ENCODE measurements at places on chromosomes 12 and 14.

DNA sequence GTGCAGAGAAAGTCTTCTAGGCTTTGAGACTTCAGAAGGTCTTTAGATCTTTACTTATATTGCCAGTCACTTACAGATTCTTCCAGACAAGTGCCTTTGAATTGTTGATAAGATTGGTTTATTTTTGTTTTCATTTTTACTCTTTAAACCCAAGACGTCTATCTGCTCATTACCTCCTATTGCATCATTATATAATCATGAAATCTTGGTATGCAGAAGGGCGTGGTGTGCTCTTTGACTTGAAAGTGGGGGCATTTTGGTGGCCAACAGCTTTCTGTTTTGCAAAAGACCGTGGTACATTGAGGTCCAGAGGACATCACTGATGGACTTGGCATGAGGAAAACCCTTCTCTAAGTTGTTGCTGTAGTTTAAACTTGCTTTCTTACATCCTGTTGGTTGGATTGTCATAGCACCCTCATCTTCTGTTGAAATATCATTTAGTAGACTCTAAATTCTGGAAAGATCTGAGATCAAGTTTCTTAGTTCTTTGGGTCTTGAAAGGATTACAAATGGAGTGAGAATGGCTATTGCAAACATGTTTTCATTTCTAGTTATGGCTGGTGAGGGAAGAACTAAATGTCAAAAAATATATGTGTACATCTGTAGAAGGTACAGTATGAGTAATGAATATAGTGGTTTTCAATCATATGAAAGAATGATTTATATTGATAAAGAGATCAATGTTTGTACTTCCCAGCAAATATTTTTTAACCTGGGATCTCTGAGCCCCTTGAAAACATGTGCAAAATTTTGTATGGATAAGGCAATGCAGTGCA is 441.8 kb downstream of the NRXN3 start:
- no peak for DNase-seq

GRCh38 chr14:55328317-55328716 is 57.1 kb downstream of the FBXO34 start:
- no peak for DNase-seq

DNA sequence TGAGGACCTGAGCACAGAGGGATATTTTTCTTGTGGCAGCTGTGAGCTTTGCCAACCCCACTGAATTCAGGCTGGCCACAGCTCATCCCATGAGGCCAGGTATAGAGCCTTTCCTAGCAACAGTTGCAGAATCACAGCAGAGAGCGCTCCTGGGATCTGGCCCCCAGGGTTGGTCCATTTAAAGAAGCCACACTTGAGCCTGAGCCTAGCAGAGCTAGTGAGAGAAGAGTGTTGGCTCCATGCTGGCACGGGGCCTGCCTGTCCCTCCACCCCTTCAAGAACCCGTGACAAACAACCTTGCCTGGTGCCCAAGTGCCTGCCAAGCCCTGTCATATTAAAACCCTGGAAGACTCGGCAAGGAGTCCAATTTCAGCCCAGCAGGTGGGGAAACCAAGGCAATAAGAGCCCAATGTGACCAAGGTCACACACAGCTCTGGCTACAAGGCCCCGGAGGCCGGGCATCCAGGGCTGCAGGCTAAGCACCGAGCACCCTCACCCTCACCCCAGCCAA is 91.6 kb downstream of the LRRC74A start:
- no peak for DNase-seq

DNA sequence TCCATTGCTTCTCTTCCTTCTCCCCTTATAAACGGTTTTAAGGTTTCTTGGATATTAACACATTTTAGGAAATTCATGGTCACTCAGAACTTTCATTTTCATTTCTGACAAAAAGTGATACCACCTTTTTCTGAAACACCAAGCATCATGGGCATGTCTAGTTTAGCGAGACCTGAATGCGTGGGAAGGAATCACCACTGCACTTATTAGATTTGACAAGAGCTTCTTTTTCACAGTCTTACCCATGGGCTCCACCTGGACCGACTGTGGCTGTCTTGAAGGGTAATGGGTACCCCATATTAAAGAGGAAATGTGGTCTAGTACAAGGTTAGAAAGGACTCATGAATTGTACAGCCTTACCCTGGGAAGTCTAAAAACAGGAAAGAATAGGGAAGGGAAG is 95.4 kb downstream of the KCNK10 start:
- no peak for DNase-seq

GRCh38 chr14:59245809-59246295 is 57.4 kb downstream of the DAAM1 start:
- DNase-seq: no peak

DNA sequence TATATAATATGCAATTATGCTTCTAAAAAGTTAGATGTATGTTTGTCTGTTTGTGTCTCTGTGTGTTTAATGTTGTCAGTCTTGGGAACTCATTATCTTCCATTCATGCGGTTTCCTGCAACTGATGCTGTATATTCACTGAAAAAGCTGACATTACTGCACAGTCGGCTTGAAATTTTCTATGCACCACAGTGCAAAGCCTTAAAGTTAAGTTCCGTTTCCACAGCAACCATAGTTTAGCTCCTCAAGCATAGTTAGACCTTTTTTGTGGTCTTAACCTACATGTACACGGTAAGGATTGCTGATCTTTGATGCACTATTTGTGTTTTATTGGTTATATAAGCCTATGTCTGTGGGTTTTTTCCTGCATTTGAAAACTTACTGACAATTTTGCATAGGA is 309.4 kb downstream of the KCNC2 start:
- DNase-seq: no peak

DNA sequence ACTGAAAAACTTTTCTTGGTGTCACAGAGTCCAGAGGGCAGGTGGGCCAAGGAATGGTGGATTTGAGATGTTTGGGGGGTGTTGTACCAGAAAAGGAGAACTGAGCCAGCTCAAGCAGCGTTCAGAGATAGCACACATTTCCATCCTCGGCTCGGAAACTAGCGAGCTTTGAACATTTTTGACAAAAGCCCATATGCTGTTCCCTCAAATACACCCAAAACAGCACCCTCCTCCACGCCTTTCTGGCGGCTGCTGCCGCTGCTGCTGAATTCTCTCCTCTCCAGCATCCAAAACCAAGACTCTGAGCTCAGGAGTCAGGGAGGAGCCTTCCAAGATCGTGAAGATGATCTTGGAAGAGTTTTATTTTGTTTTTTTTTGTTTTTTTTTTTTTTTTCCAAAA is 961 bp downstream of the SRRM4 start:
- DNase-seq: no peak

GRCh38 chr14:92323011-92323915 is at the start of gene SLC24A4:
SLC24A4 (plus strand) TSS chr14:92323165; CDS start chr14:92323831, 666 bp downstream.
- DNase-seq: no peak

GRCh38 chr12:93468008-93468371 is 676 bp downstream of the MRPL42 start:
- peak; percentile 25 for DNase-seq

DNA sequence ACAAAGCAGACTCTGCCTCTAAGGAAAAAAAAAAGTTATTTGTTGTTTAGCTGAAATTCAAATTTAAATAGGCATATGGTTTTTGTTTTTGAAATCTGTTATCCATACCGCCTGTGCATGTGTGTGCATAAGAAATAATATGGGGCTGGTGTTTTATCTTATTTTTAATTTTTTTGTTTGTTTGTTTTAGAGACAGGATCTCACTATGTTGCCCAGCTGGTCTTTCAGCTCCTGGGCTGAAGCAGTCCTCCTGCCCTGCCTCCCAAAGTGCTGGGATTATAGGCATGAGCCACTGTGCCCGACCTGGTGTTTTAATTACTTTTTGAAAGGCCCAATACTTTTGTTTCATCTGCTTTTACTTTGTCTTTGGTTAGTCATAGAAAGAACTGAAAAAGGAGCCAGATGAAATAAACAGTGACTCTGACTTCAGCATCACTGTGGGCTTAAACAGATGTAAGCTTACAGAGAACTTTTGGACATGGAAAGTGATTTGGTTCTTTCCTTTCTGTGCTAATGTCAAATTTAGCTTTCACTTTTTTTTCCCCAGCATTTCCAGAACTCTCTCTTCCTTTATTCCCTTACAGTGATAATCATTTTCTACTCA is 37.2 kb downstream of the SUPT16H start:
- DNase-seq: no peak

DNA sequence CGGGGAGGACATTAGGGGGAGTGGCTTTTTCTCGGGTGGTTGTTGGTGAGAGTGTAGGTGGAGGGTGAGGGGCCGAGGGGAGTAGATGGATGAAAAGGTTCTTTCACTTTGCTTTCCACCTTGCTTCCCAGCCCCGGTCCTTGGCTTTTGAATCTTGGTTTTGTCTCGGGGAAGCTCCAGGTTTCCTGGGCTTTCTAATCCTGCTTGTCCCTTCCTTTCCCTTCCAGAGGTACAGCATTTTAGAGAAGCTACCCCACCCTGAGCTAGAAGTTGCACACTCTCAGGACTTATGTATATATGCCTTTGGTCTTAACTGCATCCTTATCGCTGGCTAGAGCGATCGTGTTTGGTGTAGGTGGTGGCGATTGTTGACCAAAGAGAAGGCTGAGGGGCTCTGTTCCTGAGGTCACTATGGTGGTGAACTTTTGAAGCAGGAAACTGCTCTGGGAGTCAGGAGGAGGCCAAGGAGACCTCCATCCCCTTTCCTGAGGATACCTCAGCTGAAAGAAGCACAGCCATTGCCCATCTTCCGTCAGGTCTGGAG is 862 bp downstream of the PIP4K2C start:
- DNase-seq: no peak

DNA sequence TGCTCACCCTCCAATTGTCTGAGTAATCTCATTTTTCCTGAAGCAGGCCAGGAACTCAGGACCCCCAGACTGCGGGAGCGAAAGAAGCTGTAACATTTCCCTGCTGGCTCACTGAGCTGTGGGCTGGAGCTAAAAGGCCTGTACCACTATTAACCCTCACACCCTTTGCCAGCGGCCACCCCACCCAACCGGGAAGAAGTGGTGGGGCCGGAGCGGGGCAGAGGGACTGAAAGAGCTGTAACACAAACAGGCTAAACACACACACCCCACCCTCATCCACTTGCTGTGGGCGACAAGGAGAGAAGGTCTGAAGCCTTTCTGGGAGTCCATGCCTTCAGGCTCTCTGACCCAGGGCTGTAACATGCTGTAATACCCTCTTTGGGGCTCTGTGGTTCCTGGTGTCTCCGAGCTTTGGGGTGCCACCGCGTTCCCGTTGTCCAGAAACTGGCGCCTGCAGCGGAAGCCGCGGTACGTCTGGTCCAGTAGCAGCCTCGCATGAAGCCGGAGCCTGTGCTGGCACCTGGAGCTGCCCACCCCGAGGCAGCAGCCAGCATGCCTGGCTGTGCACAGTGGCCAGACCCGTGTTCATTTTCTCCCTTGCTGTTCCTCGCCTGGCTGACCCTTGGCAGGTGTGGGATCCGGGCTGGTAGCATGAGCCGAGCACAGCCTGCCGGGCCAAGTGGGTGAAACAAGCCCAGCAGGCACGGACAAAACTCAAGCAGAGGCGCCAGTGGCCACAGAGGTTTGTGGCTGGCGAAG is 345.5 kb upstream of the MGAT4C start:
- no peak for DNase-seq

DNA sequence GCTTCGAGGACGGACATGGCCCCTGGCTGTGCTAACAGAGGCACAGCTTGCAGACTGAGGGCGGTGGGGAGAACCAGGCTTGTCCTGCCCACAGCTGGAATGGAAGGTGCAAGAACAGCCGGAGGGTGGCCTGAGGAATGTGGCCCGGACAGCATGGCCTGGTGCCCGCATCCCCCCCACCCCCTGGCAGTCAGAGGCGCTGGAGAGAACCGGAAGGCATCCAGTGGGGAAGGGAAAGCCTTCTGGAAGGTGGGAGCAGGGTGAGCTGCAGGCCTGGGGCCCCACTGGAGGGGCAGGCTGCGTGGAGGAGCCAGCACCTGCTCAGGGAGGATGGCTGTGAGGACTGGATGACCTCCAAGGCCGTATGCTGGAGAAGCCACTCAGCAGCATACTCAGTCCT is 8.1 kb upstream of the CYP46A1 start:
- no peak for DNase-seq

GRCh38 chr14:20167091-20167490 is 23.6 kb upstream of the OR11G2 start:
- no peak for DNase-seq

DNA sequence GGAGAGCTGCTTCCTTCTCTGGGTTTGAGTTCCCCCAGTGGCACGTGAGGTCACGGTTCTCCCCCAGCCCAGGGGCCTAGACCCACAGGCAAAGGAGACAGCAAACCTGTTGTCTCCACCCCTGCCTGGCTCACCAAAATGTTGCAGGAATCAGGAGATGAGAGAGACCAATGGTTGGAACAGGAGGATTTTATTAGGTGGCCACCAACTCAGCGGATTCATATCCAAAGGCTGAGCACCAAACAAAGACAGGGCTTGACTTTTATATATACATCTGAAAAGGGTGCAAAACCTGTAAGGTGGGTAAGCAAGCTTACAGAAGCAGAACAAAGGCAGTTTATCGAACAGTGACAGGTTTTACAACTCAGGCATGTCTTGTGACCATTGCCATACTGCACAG is 9.2 kb upstream of the ADAM21 start:
- no peak for DNase-seq

GRCh38 chr12:75997658-75998057 is 33.9 kb downstream of the PHLDA1 start:
- DNase-seq: no peak

GRCh38 chr12:66859751-66860440 is 181.0 kb upstream of the GRIP1 start:
- no peak for DNase-seq

GRCh38 chr12:18275981-18276380 is 14.7 kb downstream of the PIK3C2G start:
- DNase-seq: peak; percentile 18

GRCh38 chr12:5581019-5581418 is 149.1 kb downstream of the NTF3 start:
- no peak for DNase-seq

GRCh38 chr12:111024205-111024801 is 103.9 kb upstream of the MYL2 start:
- peak; percentile 69 for DNase-seq

Data from ACHN (cell line).